ENCODE measurements at places on chromosomes 7 and 10.

DNA sequence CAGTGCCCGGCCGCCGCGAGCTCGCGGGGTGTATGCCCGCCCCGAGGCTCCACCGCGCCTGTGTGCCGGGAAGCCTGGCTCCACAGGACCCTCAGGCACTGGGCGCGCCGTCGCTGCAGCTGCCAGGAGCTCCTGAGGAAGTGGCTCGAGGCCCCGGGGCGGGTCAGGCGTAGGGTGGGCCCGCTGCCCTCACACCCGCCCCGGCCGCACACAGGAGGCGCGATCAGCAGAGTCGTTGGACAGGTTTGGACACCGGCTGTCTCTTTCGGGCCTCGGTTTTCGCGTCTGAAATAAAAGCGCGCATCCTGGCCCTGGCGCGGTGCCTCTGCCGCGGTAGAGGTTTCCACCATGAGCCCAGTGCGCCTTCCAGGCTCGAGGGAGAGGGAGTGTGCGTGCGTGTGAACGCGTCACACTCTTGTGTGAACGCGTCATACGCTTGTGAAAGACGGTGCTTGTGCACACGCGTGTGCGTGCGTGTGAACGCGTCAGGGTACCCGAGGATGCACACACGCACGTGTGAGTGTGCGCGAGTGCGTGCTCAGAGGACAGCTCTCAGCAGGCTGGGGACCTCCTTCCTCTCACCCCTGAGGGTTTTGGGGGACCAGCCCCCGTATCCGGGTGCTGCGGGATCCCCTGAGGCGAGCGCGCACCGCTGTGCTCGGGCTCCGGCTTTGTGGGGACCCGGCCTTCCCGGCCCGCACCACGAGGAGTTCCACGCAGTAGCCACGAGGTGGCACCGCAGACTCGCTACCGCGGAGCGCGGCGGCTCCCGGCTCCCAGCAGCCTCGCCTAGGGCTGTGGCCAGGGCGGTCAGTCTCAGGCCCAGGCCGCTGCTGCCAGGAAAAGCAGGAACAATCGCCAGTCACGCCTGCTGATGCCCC lies 83.8 kb downstream of the BMS1 start:
- DNase-seq: peak; percentile 75

DNA sequence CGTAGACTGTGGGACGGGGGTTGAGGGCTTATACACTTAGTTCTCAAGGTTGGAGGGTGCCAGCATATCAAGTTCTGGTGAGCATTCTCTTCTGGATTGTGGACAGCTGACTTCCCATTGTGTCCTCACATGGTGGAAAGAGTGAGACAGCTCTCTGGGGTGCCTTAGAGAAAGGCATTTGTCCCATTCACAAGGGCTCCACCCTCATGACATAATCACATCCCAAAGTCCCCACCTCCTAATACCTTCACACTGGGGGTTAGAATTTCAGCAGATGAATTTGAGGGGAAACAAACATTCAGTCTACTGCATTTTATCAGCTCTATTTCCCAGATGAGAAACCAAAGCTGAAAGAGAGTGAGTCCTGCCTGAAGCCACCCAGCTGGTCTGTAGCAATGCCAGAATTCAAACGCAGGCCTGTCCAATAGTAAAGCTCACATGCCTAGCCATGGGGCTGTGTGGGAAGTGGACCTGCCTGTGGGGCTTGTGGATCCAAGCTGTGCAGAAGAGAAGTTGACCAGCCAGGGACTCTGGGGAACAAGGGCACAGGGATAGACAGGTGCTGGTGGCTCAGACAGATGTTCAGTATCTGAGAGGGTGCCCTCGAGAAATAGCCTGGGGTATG lies 34.9 kb upstream of the LOXL4 start:
- DNase-seq: no peak

- peak; percentile 96 for DNase-seq
These were observed 47.9 kb downstream of the PWWP2B start for GRCh38 chr10:132444877-132445351.

GRCh38 chr7:33950047-33950714 lies 44.8 kb downstream of the BMPER start:
- no peak for DNase-seq

DNA sequence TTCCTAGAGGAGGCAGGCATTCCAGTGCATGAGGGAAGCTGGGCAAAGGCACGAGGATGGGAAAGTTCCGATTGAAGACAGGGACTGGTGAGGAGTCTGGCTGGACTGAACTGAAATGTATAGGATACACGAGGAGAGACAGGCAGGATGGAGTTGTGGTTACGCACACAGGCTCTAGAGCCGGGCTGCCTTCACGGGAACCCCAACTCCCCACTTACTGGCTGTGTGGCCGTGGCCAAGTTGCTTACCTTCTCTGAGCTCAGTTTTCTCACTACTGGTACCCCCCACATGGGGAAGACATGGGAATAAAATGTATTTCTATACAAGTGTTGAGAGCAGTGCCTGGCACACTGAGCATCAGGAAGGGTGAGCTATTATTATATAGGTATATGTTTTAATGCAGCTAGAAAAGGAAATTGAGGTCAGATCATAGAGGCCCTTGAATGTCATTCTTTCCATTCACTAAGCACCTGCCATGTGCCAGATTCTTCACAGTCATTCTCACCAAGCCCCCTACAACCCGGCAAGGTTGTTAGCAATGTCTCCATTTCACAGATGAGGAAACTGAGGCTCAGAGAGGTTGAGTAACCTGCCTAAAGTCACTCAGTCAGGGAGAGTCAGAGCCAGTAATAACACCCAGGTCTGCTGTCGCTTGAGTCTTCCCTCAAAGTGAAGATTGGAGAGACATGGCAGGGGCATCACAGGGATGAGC lies 9.7 kb downstream of the CHST3 start:
- no peak for DNase-seq

GRCh38 chr7:158107806-158108205 lies 479.8 kb downstream of the PTPRN2 start:
- no peak for DNase-seq

DNA sequence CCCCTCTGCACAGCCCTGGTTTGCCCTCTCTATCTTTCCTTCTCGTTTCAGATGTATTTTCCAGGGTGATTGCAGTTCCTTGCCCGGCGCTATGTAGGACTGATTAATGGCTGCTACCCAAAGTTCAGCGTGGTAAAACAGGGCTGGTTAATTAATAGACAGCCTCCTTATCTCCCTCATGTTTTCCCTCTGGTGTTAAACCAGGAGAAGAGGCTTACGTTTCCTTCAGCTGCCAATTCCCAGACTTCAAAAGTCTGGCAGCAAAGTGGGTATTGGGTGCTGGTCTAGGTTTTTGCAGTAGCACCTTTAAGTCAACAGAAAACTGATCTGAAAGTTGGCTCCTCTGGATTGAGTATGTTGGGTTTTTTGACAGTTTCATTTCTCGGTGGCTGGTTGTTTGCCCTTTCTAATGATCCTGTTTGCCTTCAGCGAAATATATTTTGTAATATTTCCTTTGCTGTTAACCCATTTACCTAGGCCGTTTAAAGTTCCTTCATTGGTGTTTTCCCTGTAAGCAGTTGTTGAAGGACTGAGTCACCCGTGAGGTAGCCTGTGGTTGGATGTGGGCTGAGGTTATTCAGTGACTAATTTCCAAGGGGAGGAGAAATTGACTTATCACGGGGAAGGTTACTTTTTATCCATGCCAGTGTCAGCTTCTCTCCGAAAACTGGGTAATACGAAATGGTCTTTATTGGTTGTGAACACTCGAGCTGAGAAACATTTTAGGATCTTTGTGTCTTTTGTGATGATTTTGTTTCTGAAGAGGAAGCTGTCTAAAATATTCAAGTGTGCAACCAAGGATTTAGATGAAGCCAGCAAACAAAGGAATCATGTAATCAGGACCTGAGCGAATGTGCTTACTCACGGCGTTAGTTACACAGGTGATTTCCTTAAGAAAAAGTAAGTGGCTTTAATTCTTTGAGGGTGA lies 257.2 kb downstream of the KIAA1217 start:
- DNase-seq: peak; percentile 86

DNA sequence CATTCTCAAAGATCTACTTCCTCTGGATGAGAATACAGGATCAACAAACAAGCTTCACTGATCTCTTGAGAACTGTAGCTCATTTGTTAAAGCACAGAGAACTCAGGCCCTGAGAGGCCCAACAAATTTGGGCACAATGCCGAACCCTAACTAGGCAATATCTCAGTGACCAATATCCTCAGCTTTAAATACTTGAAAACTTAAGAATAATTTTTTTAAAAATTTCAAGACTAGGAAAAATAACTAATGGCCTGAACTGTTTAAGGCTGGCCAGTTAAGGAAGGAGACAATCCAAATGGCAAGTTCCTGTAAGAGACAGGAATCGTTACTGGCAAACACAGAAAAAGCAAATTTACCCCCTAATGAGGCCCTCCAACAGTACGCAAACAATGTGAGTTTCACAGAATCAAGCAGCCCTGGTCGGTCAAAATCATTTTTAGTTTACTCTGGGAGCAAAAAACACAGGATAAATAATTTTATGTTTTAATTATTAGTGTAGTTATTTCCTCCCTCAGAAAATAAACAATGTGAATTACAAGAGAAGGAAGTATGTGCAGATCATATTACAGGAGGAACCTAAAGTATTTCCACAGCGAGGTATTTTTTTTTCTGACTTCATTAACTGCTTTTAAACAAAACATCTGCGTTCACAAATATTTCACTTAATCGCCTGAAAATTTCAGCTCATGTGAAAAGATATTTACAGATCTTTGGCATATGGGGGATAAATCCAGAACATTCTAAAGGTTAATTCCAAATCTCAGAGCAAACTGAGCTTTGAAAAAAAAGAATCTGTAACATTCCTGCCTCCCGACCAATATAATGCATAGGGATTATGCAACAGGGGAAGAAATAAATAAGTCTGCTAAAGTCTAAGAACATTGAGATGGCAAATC lies 39.5 kb downstream of the NT5C2 start:
- DNase-seq: no peak

GRCh38 chr7:32167815-32168214 lies 97.6 kb upstream of the PDE1C start:
- DNase-seq: no peak

DNA sequence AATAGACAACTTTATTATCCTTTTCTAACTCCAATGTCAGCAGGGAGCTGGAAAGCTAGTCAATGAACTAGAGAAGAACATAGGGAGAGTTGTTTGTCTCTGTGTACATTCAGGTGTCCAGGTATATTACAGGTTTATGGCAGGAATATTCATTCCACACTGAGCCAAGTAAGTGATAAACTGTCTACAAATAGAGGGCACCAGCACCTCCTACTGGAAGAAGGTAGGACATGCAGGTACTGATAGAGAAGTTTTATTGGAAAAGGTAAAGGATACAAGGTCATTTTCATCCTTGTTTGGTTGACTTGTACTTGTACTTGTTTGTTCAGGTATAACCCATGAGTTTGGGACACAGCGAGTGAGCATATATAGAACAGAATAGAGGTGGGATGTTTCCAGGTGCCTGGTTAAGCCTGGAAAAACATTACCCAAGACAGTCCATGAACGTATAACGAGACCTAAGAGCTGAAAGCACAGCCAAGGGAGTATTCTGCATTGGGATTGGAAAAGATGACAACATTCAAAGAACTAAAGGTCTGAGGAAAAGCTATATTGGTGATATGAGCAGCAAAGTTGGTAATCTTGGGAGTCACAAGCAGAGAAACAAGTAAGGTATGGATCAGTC lies 61.4 kb upstream of the PPP1R3C start:
- DNase-seq: peak; percentile 52

DNA sequence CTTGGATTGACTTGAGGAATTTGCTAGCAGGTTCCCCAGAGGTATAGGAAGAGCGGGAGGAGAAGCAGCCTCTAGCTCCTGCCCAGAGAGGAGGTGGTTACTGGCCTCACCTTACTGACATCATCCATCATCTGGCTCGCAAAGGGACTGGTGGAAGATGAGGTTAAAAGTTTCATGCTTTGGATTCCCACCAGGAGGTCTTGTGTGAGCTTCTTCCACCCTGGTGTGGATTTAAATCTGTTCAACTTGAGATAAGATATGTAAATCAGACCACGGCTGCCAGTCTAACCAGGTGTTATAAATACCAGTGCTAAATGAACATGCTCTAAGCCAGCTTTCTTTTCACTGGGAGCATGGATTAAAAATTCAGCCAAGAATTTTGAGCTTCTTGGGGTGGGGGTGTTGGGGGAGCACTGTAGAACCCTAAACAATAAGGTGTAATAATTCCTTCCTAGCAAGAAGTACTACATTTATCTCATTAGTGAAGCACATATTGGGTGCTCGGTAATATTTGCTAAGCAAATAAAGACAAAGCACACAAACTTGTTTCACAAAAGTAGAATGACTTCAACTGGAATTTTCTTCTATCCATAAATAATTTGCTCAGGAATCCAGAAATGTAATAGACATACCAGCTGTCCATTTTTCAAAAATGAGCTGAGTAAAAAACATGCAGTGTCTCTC lies 7.8 kb downstream of the PROSER2 start:
- no peak for DNase-seq

GRCh38 chr10:10665750-10666149 lies 351.9 kb upstream of the CELF2 start:
- DNase-seq: no peak

GRCh38 chr7:72345208-72345727 lies 66.9 kb downstream of the CALN1 start:
- DNase-seq: no peak

DNA sequence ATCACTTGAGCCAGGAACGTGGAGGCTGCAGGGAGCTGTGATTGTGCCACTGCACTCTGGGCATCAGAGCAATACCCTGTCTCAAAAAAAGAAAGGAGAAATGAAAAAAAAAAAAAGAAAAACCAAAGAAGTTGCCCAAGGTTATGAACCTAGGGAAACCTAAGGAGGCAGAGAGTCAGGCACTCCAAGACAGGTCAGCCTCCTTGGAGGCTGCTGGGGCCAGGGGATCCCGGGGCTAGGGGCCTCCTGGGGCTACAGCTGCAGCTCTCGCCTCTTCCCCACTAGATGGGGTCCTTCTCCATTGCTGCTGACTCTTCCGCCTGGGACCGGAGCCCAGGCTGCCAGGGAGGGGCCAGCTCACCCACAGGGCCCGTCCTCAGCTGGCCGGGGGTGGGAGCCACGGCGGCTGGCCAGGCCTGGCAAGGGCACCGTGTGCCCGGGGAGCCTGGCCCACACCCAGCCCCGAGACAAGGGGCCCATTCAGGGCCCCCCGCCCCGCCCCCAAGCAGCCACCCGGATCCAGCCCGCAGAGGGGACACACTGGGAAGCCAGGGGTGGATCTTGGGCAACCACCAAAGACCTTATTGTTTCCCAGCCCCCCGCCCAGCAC lies 1.7 kb upstream of the SPACDR start:
- peak; percentile 61 for DNase-seq
